ENCODE measurements at places on chromosomes 2 and 18. TPM values are rescaled to one million over a fixed set of nuclear protein-coding genes. Genes with fewer than 3 reads are reported as not detected.

DNA sequence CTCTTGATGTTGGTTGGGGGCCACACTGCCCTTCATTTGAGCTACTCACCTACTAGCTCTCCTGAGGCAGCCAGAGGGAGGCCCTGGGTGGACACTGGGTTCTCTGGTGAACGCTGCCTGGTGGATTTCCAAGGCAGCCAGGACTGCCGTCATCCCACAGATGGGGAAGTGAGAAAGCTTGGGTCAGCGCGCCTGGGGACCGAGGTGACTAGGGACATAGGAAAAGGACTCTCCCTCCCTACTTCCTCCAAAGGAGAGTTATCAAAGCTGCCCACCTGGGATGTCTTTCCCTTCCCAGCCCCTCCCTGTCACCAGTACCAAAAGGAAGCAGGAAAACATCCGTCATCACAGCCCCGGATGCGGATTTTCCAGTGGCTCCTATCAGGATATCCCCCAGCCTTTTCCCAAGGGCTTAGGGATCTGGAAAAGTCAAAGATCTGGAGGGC lies 3.8 kb upstream of the SEMA4C start:
- DNase-seq = no peak
- H3K27me3 ChIP-seq = no peaks in the 10 kb centered on the region
- H3K4me1 ChIP-seq = peaks cover 38% of the 10 kb centered on the region
- no peaks in the 10 kb centered on the region for H3K36me3 ChIP-seq
- no peak overlapping the region for H3K27ac ChIP-seq

- DNase-seq = no peak
- H3K27ac ChIP-seq = no peak overlapping the region
- no peaks in the 10 kb centered on the region for H3K36me3 ChIP-seq
- no peaks in the 10 kb centered on the region for H3K27me3 ChIP-seq
These were observed 589.6 kb downstream of the LRRTM4 start for GRCh38 chr2:76932550-76932949.

DNA sequence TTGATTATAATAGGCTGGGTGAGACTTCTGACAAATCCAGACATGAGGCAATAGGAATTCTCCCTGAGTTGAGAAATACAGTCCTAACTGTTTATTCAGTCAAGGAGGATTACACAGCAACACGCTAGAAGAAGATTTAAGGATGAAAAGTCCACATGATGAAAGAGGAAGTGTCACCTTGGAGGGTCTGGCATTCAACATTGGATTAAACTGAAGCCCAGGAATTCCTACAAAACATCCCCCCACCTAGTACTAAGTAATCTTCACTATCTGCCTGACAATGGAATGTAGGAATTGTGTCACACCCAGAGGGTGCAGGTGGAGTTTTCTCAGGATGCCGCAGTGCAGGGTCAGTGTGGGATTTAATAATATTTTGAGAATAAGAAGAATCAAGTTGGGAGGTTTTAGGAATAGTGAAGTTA lies 142.4 kb downstream of the SOCS6 start:
- no peak overlapping the region for H3K27ac ChIP-seq
- H3K27me3 ChIP-seq = no peaks in the 10 kb centered on the region
- no peak overlapping the region for H3K4me3 ChIP-seq

DNA sequence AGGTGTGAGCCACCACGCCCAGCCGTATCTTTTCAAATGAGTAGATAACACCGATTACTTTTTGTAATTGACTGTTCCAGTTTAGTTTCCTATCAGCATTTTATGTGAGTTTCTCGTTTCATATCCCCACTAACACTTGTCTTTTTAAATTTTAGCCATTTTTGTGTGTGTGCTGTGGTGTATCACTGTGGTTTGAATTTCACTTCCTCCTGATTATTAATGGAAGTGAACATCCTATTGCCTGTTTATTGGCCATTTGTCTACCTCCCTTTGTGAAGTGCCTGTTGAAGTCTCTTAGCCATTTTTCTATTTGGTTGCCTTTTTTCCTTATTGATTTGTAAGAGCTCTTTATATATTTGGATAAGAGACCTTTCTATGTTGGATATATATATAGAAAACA lies 91.7 kb upstream of the STON1 start:
- no peak overlapping the region for H3K27ac ChIP-seq
- no peak overlapping the region for H3K4me3 ChIP-seq
- no peaks in the 10 kb centered on the region for H3K27me3 ChIP-seq
- H3K4me1 ChIP-seq = peaks cover 5% of the 10 kb centered on the region
- no peaks in the 10 kb centered on the region for H3K36me3 ChIP-seq
- no peak for DNase-seq

DNA sequence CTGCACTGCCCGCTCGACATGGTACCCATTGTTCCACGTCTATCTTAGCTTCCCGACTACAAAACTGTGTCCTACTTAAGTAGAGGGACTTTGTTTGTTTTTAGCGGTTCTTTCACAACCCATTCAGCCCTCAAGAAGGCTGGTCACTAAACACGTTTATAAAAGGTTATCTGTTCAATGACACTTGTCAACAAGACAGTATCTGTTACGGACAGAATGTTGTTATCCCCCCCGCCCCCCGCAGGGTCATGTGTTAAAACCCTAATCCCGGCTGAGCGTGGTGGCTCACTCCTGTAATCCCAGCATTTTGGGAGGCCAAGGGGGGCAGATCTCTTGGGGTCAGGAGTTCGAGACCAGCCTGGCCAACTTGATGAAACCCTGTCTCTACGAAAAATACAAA lies 40.4 kb upstream of the CREG2 start:
- no peak overlapping the region for H3K27ac ChIP-seq
- H3K4me1 ChIP-seq = no peaks in the 10 kb centered on the region
- no peak overlapping the region for H3K4me3 ChIP-seq
- no peaks in the 10 kb centered on the region for H3K27me3 ChIP-seq
- no peaks in the 10 kb centered on the region for H3K36me3 ChIP-seq
- DNase-seq = no peak

Gene CRACDL
- total RNA-seq = not detected

Gene CPLX4
- not detected for total RNA-seq

Gene SFTPB
- total RNA-seq = not detected

Gene PAX3
- 47.2 TPM for total RNA-seq

Measured in A673 (cell line).